Stimulated activated CD4-positive, alpha-beta T cell treated with anti-CD3 and anti-CD28 coated beads, TNF-alpha, amount 100 ng/mL, for 1 hour (primary cell): ENCODE measurements at places on chromosomes 4 and X.
A peak's percentile ranks its signal among the peaks of the same experiment; 100 is the strongest.

GRCh38 chrX:70402721-70403120 is 20.4 kb upstream of the GDPD2 start:
- no peak for DNase-seq

DNA sequence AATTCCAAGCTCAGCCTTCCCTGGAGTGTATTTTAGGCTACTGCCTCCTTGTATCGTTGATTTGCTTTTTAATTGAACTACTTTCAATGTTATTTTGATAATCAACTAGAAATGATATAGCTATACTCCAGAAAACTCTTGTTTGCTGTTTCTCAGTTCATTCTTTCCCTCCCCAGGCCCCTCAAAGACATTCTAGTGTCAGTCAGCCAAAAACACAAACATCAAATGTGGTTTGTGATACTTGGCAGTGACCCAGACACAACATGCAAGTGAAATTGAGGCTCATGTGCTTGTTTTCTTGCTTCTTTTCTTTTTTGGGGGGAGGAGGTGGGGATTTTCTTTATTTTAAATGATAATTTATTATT is 7.6 kb downstream of the FAT4 start:
- no peak for DNase-seq

DNA sequence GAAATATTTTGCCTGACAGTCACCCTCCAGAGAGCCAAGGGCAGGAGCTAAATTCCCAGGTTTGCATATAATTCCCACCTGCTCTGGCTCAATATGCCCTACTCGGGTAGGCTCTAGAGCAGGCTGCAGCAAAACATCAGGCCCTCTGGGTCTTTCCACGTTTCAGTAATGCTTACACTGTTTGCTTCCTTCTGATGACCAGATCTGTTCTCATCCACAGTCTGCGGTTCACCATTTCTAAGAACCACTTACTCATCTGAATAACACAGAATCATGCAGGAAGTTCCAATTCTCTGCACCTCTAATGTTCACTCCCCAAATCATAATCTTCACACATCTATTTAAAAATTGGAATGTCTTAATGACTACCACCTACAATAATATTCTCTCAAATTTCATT is 141.4 kb downstream of the PPP3CA start:
- DNase-seq = peak; percentile 9

DNA sequence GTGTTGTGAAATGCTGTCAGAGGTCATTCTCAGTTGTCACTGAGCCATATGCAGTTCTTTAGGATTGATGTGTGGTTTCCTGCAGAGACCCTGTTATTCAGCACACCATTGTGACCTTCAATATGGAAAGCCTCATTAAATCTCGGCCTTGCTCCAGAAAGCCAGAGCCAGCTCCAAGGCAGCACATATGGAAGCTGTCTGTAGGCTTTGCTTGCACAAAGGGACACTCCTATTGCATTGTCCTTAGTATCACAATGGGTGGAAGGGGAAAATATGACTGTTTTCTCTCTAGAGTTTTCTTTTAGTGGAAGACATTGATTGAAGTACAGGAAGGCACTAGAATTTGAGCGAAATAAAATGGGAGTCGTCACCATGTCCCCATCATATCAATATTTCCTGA is 179.0 kb downstream of the CEP135 start:
- DNase-seq = no peak

DNA sequence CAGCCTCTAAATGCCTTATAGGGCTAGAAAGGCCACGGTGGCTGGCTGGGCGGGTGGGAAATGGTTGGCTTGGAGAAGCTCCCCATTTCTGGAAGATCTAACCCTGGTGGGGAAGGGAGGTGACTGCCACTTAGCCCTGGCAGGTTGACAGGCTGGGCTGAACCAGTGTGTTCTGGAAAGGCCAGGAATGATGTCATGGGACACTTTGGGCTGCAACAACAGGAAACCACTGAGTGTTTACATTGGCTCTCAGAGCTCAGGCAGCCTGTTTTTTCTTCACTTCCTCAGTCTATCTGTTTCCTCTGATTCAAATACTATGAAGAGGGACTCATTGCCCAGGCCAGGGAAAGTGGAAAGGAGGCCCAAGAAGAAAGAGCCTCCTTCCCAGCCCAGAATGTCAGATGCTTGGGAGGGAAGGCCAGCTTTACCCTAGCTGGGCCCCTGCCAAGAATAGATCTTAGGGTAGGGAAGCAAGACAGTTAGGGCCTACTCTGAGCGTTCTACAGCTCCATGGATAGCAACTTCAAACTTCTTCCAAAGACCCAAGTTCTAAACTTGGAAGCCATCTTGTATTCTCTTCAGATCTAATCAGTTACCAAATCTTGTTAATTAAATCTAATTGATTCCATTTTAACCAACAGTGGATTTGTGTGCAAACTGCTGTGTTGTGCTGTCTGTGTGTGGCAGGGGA is 65.8 kb upstream of the MSN start:
- DNase-seq = no peak

DNA sequence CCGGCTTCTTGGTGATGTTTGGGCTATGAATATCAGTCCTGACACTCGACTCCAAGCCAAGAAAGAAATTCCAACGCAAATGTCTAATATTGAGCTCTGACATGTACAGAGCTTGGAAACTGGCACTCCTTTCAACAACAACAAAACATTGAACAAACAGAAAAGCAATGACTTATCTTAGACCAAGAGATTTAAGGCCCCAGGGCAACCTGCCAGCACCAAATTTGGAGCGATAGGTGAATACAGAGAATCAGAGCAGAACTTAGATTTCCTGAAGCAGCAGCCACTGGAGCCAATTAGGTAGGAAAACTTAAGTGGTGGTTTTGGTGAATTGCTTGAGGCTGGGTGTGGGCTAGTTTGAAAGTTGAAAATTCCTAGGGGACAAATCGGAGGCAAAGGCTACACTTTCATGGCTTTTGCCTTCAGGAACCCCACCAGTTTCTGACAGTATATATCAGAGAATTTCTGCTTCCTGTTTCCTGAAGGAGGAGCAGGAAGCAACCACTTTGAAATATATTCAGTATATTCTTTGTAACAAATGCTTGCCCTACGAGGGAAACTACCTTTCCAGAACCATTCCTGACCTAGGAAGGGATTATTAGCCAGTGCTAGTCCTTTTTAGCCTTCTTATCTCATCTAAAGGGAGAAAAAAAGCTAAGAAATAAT is 10.1 kb upstream of the FMR1 start:
- DNase-seq = no peak

DNA sequence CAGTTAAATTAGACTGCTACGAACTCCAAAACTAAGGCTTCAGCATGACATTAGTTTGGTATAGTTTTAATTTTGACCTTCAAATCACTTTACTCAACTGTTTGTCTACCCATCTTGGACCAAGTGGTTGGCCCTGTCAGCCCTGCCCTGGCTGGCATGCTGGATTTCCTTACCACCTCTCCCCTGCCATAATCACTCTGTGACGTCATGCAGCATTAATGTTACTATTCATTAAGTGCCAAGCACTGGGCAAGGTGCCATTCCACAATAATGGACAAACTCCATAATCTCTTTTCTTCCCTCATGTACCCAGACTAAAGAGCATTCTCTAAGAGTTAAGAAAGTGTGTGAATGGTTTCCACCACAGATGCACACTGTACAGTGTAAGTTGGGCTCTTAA is 277.0 kb upstream of the INTU start:
- no peak for DNase-seq

- no peak for DNase-seq
Measured at GRCh38 chr4:1521821-1522361, 115.6 kb upstream of the NKX1-1 start.

- no peak for DNase-seq
Measured at GRCh38 chr4:41146716-41147506, 67.4 kb downstream of the APBB2 start.

- DNase-seq = no peak
Measured at GRCh38 chr4:40629401-40630334, at the start of gene RBM47. RBM47 (minus strand) TSS chr4:40629864; CDS start chr4:40438893, 190,971 bp downstream.

- no peak for DNase-seq
Measured at GRCh38 chr4:152776352-152776751, 3.2 kb downstream of the TIGD4 start.

DNA sequence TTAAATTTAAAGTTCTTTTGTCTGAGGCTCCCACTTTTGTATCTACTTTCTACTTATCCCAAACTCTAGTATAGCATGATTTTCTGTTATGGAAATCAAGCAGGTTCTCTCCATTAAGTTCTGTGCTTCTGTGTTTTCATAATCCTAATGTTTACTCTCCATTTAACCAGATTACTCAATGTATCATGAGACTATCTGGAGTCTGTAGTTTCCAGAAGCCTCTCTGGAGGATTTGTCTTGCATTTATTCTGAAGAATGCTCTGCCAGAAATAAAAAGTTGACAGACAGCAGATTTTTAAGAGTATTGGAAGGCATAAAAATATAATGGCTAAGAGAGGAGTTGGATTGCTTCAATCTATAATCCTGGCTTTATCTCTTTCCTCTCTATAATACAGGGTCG is 39.2 kb upstream of the PLS3 start:
- DNase-seq = no peak

GRCh38 chr4:157996061-157997028 is 176.5 kb downstream of the GASK1B start:
- DNase-seq = no peak

DNA sequence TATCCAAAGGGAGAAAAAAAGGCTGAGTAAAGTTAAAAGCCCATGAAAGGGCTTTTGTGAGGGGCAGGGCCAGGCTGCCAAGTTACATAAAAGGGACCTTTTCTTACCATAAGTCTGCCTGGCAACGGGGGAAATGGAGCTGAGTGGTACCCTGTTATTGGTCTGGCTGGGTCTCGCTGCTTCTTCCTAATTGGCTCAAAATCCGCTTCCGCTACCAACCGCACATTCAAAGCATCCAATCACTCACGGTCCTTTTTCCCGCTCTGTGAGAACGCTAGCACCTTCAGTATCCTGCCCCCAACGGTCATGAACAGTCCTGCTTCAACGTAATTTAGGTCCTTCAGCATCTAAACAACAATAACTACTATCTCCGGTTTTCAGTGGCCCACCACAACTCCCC is 611 bp downstream of the TEX11 start:
- DNase-seq = no peak

DNA sequence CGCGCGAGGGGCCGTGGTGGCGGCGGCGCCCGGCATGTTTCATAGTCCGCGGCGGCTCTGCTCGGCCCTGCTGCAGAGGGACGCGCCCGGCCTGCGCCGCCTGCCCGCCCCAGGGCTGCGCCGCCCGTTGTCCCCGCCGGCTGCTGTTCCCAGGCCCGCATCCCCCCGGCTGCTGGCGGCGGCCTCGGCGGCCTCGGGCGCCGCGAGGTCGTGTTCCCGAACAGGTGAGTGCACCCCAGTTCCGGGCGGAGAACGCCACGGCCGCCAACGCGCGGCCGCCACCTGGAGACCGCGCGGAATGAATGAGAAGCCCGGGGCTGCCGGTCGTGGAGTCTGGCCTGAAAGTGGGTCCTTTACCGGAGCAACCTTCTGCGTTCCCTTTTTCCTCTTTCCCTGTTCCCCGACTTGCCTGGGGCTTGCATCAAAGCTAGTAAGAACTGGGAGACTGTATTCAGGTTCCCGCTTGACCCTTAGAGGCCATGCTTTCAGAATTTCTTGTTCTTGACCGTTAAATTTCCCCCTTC is 429 bp downstream of the NOCT start:
- DNase-seq = peak; percentile 13

- DNase-seq = no peak
Measured at GRCh38 chr4:8594097-8595038, 1.8 kb downstream of the CPZ start.

GRCh38 chr4:112771-113170 is 11.5 kb upstream of the ZNF718 start:
- no peak for DNase-seq

GRCh38 chrX:83658731-83659130 is 150.6 kb downstream of the POU3F4 start:
- no peak for DNase-seq

GRCh38 chr4:153450544-153450917 is 15.6 kb upstream of the TMEM131L start:
- no peak for DNase-seq
